ENCODE measurements at places on chromosomes 6 and 20. TPM values are rescaled to one million over a fixed set of nuclear protein-coding genes. Genes with fewer than 3 reads are reported as not detected.
A peak's percentile ranks its signal among the peaks of the same experiment; 100 is the strongest.

DNA sequence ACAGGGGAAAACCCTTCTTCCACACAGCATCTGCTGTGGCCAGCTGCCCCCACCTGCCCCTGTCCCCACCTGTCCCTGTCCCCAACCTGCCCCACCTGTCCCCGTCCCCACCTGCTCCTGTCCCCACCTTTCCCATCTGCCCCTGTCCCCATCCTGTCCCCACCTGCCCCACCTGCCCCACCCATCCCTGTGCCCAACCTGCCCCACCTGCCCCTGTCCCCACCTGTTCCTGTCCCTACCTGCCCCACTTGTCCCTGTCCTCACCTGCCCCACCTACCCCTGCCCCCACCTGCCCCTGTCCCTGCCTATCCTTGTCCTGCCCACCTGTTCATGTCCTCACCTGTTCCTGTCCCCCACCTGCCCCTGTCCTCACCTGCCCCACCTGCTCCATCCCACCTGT is 6.4 kb upstream of the MYT1 start:
- no peak for DNase-seq
- no peaks in the 10 kb centered on the region for H3K4me1 ChIP-seq
- no peaks in the 10 kb centered on the region for H3K36me3 ChIP-seq

- H3K4me1 ChIP-seq, result no peaks in the 10 kb centered on the region
- peak; percentile 28 for DNase-seq
- peak overlapping the region; percentile 50 for H3K27ac ChIP-seq
- H3K4me3 ChIP-seq, result no peak overlapping the region
- no peaks in the 10 kb centered on the region for H3K27me3 ChIP-seq
- H3K36me3 ChIP-seq, result no peaks in the 10 kb centered on the region
Measured at GRCh38 chr6:13268913-13269518, 59.3 kb downstream of the TBC1D7 start.

GRCh38 chr6:96923871-96924493 is 546 bp upstream of the KLHL32 start:
- H3K4me1 ChIP-seq, result peaks cover 18% of the 10 kb centered on the region
- peak overlapping the region; percentile 85 for H3K27ac ChIP-seq
- DNase-seq, result no peak
- no peak overlapping the region for H3K4me3 ChIP-seq
- H3K27me3 ChIP-seq, result no peaks in the 10 kb centered on the region

DNA sequence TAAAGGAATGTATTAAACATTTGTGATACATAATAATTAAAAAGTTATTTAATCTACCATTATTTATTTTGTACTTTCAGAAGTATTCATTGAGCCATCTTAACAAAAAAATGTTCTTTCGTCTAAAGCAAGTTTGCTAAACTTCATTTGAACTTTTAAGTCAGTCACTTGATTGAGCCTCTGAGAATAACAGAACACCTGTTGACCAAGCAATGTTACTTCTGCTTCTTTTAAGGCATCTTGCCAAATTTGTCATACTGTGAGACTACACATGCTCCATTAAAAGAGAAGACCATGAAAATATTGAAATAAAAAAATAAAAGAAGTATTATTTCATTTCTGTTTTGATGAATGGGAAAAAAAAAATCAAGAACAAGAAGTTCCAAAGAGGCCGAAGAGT is 141.8 kb upstream of the BMP5 start:
- no peak overlapping the region for H3K4me3 ChIP-seq
- no peaks in the 10 kb centered on the region for H3K27me3 ChIP-seq
- DNase-seq, result no peak
- H3K36me3 ChIP-seq, result no peaks in the 10 kb centered on the region

PTCRA gene
- total RNA-seq, result not detected

- no peaks in the 10 kb centered on the region for H3K27me3 ChIP-seq
- no peak for DNase-seq
- no peaks in the 10 kb centered on the region for H3K36me3 ChIP-seq
- H3K4me3 ChIP-seq, result no peak overlapping the region
- no peak overlapping the region for H3K27ac ChIP-seq
- H3K4me1 ChIP-seq, result peaks cover 44% of the 10 kb centered on the region
Measured at GRCh38 chr6:156824142-156824541, 47.0 kb downstream of the ARID1B start.

LSM14B gene
- 11.5 TPM for total RNA-seq

CPNE5 gene
- not detected for total RNA-seq

CST4 gene
- total RNA-seq, result not detected

DNA sequence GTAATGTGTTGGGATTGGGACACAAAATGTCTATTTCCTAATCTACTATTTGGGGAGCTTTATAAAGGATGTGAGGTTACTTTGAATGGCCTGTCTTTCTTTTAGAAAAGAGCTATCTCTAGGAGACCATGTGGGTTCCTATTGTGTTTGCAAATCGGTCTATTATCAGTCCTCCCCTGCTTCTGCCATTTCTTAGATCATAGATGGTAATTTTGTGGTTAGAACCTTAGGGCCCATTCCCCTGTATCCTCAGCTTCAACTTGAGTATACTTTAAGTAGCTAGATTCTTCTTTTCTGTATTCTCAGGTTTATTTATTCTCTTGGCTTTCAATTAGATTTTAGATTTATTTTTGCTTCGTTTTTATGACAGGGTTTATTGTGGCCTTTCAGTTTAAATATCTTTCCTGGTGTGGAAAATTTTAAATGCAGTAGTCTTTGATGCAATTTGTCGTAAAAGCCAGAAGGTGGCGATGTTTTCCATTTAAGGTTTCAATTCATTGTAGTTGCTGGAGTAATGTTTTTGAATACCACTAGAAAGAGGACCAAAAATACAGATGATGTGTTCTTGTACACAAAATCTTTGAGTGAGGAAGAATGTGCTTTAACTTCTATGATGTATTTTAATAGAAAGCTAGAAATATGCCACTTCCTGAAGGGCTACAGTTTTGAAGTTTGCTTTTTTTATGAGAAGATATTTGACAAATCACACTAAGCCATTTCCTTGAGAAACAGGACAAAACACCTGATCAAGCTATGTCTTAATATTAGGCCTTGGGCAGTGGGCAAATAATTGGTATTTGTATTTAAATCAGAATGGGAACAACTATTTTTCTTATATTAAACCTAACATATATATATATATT is 20.3 kb downstream of the TBPL1 start:
- H3K4me1 ChIP-seq, result peaks cover 18% of the 10 kb centered on the region
- H3K4me3 ChIP-seq, result no peak overlapping the region
- DNase-seq, result no peak
- no peaks in the 10 kb centered on the region for H3K27me3 ChIP-seq
- H3K27ac ChIP-seq, result no peak overlapping the region

DNA sequence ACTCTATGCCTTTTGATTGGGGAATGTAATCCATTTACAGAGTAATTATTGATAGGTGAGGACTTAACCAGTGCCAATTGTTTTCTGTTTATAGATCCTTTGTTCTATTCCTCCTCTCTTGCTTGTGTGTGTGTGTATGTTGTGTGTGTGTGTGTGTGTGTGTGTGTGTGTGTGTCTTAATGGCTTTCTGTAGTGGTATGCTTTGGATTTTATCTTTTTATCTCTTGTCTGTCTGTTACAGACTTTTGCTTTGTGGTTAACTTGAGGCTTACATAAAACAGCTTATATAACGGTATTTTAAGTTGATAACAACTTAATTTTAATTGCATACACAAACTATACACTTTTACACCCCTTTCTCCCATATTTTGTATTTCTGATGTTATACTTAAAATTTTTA is 54.7 kb downstream of the CDC5L start:
- no peaks in the 10 kb centered on the region for H3K36me3 ChIP-seq
- no peaks in the 10 kb centered on the region for H3K27me3 ChIP-seq
- no peak overlapping the region for H3K4me3 ChIP-seq
- DNase-seq, result no peak

OR14J1 gene
- not detected for total RNA-seq

DNA sequence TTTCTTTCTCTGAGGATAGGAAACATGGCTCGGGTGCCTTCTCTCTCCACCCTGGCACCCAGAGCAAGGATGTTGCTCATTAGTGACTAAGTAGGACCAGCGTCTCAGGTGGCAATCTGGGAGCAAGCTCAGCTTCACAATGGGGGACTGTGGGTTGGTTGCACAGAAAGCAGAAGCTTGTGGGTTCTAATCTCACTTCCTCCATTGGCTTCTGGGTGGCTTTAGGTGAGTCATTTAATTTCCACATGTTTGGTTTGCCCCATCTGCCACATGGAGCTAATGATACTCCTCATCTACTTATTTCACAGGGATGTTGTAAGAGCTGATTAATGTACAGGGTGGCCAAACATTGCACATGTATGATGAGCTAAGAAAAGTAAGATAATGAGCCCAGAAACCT is 54.8 kb upstream of the AKIRIN2 start:
- no peaks in the 10 kb centered on the region for H3K36me3 ChIP-seq
- H3K4me1 ChIP-seq, result no peaks in the 10 kb centered on the region
- DNase-seq, result no peak

- H3K4me1 ChIP-seq, result no peaks in the 10 kb centered on the region
- H3K27me3 ChIP-seq, result no peaks in the 10 kb centered on the region
- H3K27ac ChIP-seq, result no peak overlapping the region
- no peak overlapping the region for H3K4me3 ChIP-seq
Measured at GRCh38 chr6:73802366-73802765, 106.4 kb downstream of the CD109 start.

DNA sequence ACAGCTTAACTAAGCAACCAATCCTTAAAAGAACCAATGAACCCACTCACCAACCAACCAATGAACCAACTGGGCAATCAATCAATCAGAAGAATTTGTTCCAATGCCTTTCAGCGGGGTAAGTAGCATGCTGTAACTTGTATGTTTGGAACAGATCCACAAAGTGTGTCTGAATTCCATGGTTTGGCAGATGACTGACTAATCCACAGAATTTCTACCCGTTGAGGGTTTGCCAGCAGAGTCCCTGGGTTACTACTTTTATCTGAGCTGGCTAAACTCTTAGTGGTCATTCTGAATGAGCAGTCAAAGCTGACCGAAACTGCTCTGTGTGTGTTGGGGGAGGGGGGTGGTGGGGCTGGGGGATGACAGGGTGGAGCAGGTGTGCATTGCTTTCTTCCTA is 125.0 kb upstream of the JAG1 start:
- H3K36me3 ChIP-seq, result no peaks in the 10 kb centered on the region
- DNase-seq, result no peak
- peaks cover 48% of the 10 kb centered on the region for H3K4me1 ChIP-seq
- no peaks in the 10 kb centered on the region for H3K27me3 ChIP-seq

TRIM31 gene
- 0.26 TPM for total RNA-seq

- no peaks in the 10 kb centered on the region for H3K4me1 ChIP-seq
- no peaks in the 10 kb centered on the region for H3K36me3 ChIP-seq
- no peak overlapping the region for H3K27ac ChIP-seq
- H3K27me3 ChIP-seq, result no peaks in the 10 kb centered on the region
- no peak for DNase-seq
Measured at GRCh38 chr6:79984261-79984660, 20.2 kb upstream of the TTK start.

DNA sequence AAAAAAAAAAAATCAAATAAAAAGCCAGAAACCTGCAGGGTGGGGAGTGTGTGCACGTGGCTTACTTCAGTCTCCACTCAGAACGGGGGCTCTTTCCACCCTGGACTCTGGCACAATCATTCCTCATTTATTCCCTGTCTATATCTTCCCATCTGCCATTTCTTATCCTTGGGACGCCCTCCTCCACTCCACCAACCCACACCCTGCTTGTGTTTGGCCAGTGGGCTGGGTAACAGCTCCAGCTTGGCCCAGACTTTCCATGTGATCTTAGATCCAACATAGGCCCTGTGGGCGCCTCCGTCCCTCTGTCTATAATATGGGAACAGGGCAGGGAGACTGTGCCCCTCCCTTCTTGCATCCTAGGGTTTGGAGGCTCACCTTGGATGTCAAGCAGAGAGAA is 68.1 kb downstream of the CD40 start:
- H3K27ac ChIP-seq, result no peak overlapping the region
- no peak for DNase-seq
- no peaks in the 10 kb centered on the region for H3K27me3 ChIP-seq

MCHR2 gene
- total RNA-seq, result not detected

ATAT1 gene
- 2.0 TPM for total RNA-seq

All from body of pancreas (tissue), 4 donors.